Astrocyte (in vitro differentiated cells and primary cell): ENCODE measurements at places on chromosomes 1 and 21. TPM values are rescaled to one million over a fixed set of nuclear protein-coding genes. Genes with fewer than 3 reads are reported as not detected.

DNA sequence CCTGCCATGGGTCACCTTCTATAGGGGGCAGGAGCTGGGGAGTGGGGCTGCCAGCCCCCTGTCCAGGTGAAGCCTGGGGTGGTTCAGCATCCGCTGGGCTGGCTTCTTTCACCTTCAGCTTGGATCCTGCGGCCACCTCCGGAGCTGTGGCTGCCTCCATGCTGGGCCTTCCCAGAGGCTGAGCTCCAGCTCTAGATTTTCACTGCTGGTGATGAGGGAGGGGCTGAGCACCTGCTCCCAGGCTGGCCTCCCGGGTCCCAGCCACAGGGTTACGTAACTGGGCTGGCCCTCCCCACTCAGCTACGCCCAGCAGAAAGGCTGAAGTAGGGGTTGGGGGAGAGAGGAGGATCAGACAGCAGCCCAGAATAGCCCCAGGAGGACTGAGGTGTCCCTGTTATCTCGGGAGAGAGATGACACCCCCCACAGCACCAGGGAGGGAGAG lies at the start of gene MYBPHL:
MYBPHL (minus strand) TSS at position 180 of the 442 bp plus-strand sequence; CDS start at position 160, 20 bp downstream.
- H3K36me3 ChIP-seq, result no peaks in the 10 kb centered on the region
- no peak for DNase-seq
- no peak within 1 kb of the TSS for H3K27ac ChIP-seq
- H3K4me1 ChIP-seq, result no peaks in the 10 kb centered on the region

GRCh38 chr1:183027791-183028190 lies 4.6 kb downstream of the LAMC1 start:
- no peak for DNase-seq
- peak overlapping the region; percentile 99 for H3K4me3 ChIP-seq
- no peaks in the 10 kb centered on the region for H3K27me3 ChIP-seq
- peaks cover 56% of the 10 kb centered on the region for H3K4me1 ChIP-seq
- no peaks in the 10 kb centered on the region for H3K36me3 ChIP-seq
- H3K27ac ChIP-seq, result peak overlapping the region; percentile 90

- H3K36me3 ChIP-seq, result no peaks in the 10 kb centered on the region
- DNase-seq, result peak; percentile 58
- no peaks in the 10 kb centered on the region for H3K27me3 ChIP-seq
- no peak overlapping the region for H3K4me3 ChIP-seq
- no peak overlapping the region for H3K27ac ChIP-seq
Measured at GRCh38 chr21:34996304-34997101, 52.6 kb downstream of the RUNX1 start.

DNA sequence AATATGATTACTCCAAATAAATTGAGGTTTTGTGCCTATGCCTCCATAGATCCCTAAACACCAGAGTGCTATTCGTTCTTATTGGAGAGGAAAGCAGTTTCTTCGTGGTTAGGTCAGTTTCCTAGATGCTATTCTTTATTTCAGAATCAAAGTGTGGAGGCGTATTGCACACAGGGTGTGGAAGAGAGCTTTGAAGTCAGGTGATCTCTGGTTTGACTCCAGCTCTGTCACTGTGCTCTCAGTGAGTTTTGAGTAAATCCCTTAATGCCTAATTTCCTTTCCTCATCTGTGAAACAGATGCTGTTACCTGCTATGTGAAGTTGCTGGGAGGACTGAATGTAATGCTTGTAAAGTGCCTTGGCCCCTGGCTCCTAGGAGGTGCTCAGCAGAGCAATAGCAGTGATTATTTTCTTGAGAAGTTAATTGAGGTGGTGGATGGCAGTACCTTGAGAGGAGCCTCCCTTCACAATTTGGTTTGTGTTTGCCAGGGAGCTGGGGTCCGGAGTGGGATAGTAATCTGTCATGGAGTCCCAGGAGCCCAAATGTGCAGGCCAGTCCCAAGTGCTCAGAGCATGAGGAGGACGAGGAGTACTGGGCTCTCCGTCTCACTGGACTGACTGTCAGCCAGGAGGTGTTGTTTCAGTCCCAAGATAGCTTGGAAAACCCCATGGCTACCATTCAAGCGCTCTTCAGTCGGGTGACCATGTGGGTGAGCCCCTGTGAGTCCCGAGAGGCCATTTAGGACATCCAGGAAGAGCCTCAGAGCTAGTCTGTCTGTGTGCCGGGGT lies 14.9 kb downstream of the NTPCR start:
- no peaks in the 10 kb centered on the region for H3K36me3 ChIP-seq
- no peak overlapping the region for H3K27ac ChIP-seq
- no peak overlapping the region for H3K4me3 ChIP-seq
- H3K4me1 ChIP-seq, result peaks cover 8% of the 10 kb centered on the region
- H3K27me3 ChIP-seq, result no peaks in the 10 kb centered on the region

- H3K27me3 ChIP-seq, result no peaks in the 10 kb centered on the region
- no peaks in the 10 kb centered on the region for H3K4me1 ChIP-seq
- H3K4me3 ChIP-seq, result no peak overlapping the region
- no peak for DNase-seq
- H3K36me3 ChIP-seq, result no peaks in the 10 kb centered on the region
Measured at GRCh38 chr1:11533790-11534787, 55.1 kb downstream of the DISP3 start.

GRCh38 chr1:223747838-223748335 lies 35.5 kb downstream of the CAPN2 start:
- H3K36me3 ChIP-seq, result peaks cover 69% of the 10 kb centered on the region
- no peak overlapping the region for H3K4me3 ChIP-seq
- no peaks in the 10 kb centered on the region for H3K27me3 ChIP-seq
- H3K4me1 ChIP-seq, result peaks cover 39% of the 10 kb centered on the region
- peak; percentile 28 for DNase-seq

- peaks cover 3% of the 10 kb centered on the region for H3K4me1 ChIP-seq
- H3K27me3 ChIP-seq, result no peaks in the 10 kb centered on the region
- no peak for DNase-seq
- H3K36me3 ChIP-seq, result no peaks in the 10 kb centered on the region
- no peak overlapping the region for H3K27ac ChIP-seq
- H3K4me3 ChIP-seq, result no peak overlapping the region
Measured at GRCh38 chr1:241994171-241994570, 4.7 kb downstream of the MAP1LC3C start.

GRCh38 chr1:37392051-37392450 lies 82.3 kb upstream of the ZC3H12A start:
- H3K27ac ChIP-seq, result no peak overlapping the region
- no peaks in the 10 kb centered on the region for H3K36me3 ChIP-seq
- H3K4me1 ChIP-seq, result no peaks in the 10 kb centered on the region
- H3K4me3 ChIP-seq, result no peak overlapping the region
- DNase-seq, result no peak
- peaks cover 7% of the 10 kb centered on the region for H3K27me3 ChIP-seq

- H3K4me3 ChIP-seq, result no peak overlapping the region
- no peaks in the 10 kb centered on the region for H3K36me3 ChIP-seq
- no peak for DNase-seq
- no peak overlapping the region for H3K27ac ChIP-seq
Measured at GRCh38 chr1:20702416-20702815, 15.4 kb downstream of the KIF17 start.

- no peak overlapping the region for H3K4me3 ChIP-seq
- no peak for DNase-seq
- peaks cover 15% of the 10 kb centered on the region for H3K4me1 ChIP-seq
- H3K36me3 ChIP-seq, result no peaks in the 10 kb centered on the region
- no peak overlapping the region for H3K27ac ChIP-seq
Measured at GRCh38 chr1:20379075-20379474, 88.4 kb downstream of the VWA5B1 start.

- H3K4me3 ChIP-seq, result peak overlapping the region; percentile 30
- H3K27me3 ChIP-seq, result no peaks in the 10 kb centered on the region
- no peaks in the 10 kb centered on the region for H3K4me1 ChIP-seq
- no peak overlapping the region for H3K27ac ChIP-seq
Measured at GRCh38 chr21:46661211-46661625, 25.7 kb downstream of the PRMT2 start.

GRCh38 chr1:219757890-219758289 lies 145.0 kb upstream of the ZC3H11B start:
- no peaks in the 10 kb centered on the region for H3K4me1 ChIP-seq
- peak; percentile 12 for DNase-seq
- no peak overlapping the region for H3K4me3 ChIP-seq
- no peaks in the 10 kb centered on the region for H3K27me3 ChIP-seq

GRCh38 chr1:201126832-201127754 lies at the start of gene ASCL5:
ASCL5 (minus strand) TSS chr1:201127184; CDS start chr1:201115372, 11,812 bp downstream.
- H3K4me3 ChIP-seq, result no peak within 1 kb of the TSS
- H3K4me1 ChIP-seq, result peaks cover 8% of the 10 kb centered on the region
- peak; percentile 23 for DNase-seq
- peaks cover 33% of the 10 kb centered on the region for H3K27me3 ChIP-seq
- H3K27ac ChIP-seq, result no peak within 1 kb of the TSS

- no peaks in the 10 kb centered on the region for H3K36me3 ChIP-seq
- H3K4me1 ChIP-seq, result peaks cover 20% of the 10 kb centered on the region
- H3K27me3 ChIP-seq, result no peaks in the 10 kb centered on the region
- no peak for DNase-seq
- peak within 1 kb of the TSS; percentile 88 for H3K4me3 ChIP-seq
Measured at GRCh38 chr1:202144402-202145067, at the start of gene ARL8A. ARL8A (minus strand) TSS chr1:202144737; CDS start chr1:202144572, 165 bp downstream.

- H3K36me3 ChIP-seq, result peaks cover 18% of the 10 kb centered on the region
- H3K27ac ChIP-seq, result no peak overlapping the region
- no peaks in the 10 kb centered on the region for H3K4me1 ChIP-seq
- H3K4me3 ChIP-seq, result no peak overlapping the region
- H3K27me3 ChIP-seq, result no peaks in the 10 kb centered on the region
- DNase-seq, result no peak
Measured at GRCh38 chr1:155794605-155795245, 62.3 kb downstream of the GON4L start.

DNA sequence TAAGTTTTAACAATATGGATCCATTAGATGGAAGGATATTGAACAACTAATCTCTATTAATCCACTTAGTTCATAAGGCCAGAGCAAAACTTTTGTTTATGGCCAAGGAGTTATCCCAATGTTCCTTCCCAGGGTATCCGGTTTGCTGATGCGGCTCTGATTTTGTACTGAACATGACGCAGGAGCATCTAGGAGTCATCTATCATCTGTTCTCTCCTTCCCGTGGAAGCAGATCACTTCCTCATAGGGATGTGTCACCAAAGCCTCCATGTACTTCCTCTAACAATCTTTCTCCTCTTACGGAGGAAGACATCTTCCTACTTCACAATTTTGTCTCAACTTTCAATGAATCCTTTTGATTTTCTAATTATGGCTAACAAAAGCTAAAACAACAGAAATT lies 206.6 kb downstream of the APP start:
- H3K4me1 ChIP-seq, result peaks cover 12% of the 10 kb centered on the region
- no peaks in the 10 kb centered on the region for H3K36me3 ChIP-seq
- H3K27ac ChIP-seq, result peak overlapping the region; percentile 34
- no peak overlapping the region for H3K4me3 ChIP-seq
- DNase-seq, result peak; percentile 60
- no peaks in the 10 kb centered on the region for H3K27me3 ChIP-seq

DNA sequence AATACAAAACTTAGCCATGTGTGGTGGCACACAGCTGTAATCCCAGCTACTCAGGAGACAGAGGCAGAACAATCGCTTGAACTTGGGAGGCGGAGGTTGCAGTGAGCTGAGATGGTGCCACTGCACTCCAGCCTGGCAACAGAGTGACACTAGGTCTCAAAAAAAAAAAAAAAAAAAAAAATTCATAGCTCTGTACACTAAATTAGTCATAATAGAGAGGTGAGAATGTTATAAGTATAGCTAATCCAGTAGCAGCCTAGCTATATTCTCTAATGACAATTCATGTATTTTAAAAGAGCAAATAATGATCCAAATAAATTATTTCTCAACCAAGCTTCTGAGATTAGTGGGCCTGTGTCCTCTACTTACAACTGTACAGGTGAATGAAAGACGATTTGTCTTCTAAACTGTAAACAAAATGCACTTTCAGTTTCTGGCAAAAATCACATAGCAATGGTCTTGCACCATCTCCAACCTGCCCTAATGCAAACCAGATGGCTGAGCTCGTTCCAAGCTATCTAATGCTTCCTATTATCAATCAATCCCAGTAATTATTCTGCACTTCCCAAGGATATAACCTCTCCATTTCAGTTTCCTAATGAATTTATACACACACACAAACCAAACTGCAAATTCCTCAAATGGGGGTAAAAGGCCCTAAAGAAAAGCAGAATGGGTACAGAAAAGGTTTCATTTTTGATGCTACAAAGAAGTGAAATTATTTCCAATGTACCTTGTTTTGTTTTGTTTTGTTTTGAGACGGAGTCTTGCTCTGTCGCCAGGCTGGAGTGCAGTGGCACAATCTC lies 56.5 kb downstream of the GATAD2B start:
- DNase-seq, result peak; percentile 55
- H3K4me3 ChIP-seq, result no peak overlapping the region

DNA sequence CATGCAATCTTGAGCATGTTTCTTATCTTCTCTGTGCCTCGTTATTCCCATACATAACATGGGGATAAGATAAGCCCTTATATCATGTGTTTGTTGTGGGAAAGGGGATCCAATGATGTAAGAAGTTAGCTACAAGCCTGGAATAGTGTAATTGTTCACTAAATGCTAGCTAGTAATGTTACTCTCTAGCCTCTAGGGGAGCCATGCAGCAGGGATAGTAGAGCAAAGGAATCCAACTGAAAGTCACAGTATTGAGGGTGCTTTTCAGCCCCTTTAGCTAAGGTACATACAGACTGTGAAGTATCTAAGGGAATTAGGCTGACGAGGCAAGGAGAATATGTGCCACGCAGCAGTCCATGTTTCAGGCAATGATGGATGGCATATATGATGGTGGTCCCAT lies 46.9 kb downstream of the IL23R start:
- no peaks in the 10 kb centered on the region for H3K36me3 ChIP-seq
- H3K4me1 ChIP-seq, result no peaks in the 10 kb centered on the region

GRCh38 chr21:43016728-43017127 lies 42.4 kb downstream of the PKNOX1 start:
- no peaks in the 10 kb centered on the region for H3K4me1 ChIP-seq
- H3K4me3 ChIP-seq, result no peak overlapping the region
- no peak overlapping the region for H3K27ac ChIP-seq
- no peaks in the 10 kb centered on the region for H3K27me3 ChIP-seq

DNA sequence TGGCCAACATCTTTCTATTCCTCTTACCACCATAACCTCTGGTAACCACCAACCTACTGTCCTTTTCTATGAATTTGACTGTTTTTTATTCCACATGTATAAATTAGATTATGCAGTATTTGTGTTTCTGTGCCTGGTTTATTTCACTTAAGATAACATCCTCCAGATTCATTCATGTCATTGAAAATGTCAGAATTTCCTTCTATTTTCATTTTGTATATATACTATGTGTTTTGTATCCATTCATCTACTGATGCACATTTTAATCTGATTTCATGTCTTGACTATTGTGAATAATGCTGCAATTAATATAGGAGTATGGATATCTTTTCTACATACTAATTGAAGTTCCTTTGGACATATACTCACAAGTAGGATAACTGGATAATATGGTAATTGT lies 403.2 kb downstream of the NCAM2 start:
- H3K27ac ChIP-seq, result no peak overlapping the region
- no peaks in the 10 kb centered on the region for H3K27me3 ChIP-seq
- no peaks in the 10 kb centered on the region for H3K4me1 ChIP-seq
- DNase-seq, result no peak

GRCh38 chr21:42429856-42430255 lies 26.2 kb downstream of the UBASH3A start:
- no peak overlapping the region for H3K4me3 ChIP-seq
- H3K36me3 ChIP-seq, result no peaks in the 10 kb centered on the region

GRCh38 chr1:38118976-38119375 lies 72.4 kb upstream of the POU3F1 start:
- H3K36me3 ChIP-seq, result no peaks in the 10 kb centered on the region
- H3K27ac ChIP-seq, result no peak overlapping the region
- DNase-seq, result no peak
- H3K4me3 ChIP-seq, result no peak overlapping the region

SLC5A9 gene
- total RNA-seq, result not detected in 2 replicates

ADAMTS1 gene
- total RNA-seq, result 139 and 141 TPM in 2 replicates

FCRL4 gene
- 0.48 TPM in 1 of 2 replicates, not detected in the other for total RNA-seq

GPR52 gene
- total RNA-seq, result 0.55 and 1.1 TPM in 2 replicates

AADACL4 gene
- total RNA-seq, result not detected in 2 replicates

MEX3A gene
- total RNA-seq, result 32.9 and 37.6 TPM in 2 replicates

LCA5L gene
- total RNA-seq, result 2.0 and 2.8 TPM in 2 replicates

SAMSN1 gene
- 0.09 TPM in 1 of 2 replicates, not detected in the other for total RNA-seq

GJA9 gene
- not detected in 2 replicates for total RNA-seq

LAMC2 gene
- total RNA-seq, result 8.0 and 13.9 TPM in 2 replicates
